ENCODE measurements at places on chromosomes 11 and 22.

DNA sequence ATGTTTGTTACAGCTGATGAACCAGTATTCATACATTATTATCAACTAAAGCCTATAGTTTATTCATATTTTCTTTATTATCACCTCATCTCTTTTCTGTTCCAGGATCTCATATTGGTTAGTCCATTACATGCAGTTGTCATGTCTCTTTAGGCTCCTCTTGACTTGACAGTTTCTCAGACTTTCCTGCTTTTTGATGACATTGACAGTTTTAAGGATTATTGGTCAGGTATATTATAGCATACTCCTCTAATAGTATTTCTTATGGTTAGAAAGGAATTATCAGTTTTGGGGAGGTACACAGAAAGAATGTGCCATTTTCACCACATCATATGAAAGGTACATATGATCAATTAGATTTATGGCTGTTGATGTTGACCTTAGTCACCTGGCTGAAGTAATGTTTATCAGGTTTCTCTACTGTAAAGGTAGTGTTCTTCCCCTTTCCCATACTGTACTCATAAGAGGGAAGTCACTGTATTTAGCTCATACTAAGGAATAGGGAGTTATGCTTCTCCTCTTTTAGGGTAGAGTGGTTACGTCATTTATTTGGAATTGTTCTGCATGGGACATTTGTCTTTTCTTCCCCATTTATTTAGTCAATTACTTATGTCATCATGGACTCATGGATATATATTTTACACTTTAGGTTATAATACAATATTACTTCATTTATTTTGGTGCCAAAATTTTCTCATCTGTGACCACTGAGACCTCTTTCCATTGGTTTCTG lies 9.4 kb upstream of the ANO3 start:
- DNase-seq: no peak

GRCh38 chr11:8248786-8249185 lies 14.9 kb downstream of the LMO1 start:
- DNase-seq: no peak

GRCh38 chr11:12235947-12236743 lies 125.8 kb downstream of the MICAL2 start:
- no peak for DNase-seq

- DNase-seq: no peak
Measured at GRCh38 chr11:103618528-103618927, 417.9 kb upstream of the DDI1 start.

DNA sequence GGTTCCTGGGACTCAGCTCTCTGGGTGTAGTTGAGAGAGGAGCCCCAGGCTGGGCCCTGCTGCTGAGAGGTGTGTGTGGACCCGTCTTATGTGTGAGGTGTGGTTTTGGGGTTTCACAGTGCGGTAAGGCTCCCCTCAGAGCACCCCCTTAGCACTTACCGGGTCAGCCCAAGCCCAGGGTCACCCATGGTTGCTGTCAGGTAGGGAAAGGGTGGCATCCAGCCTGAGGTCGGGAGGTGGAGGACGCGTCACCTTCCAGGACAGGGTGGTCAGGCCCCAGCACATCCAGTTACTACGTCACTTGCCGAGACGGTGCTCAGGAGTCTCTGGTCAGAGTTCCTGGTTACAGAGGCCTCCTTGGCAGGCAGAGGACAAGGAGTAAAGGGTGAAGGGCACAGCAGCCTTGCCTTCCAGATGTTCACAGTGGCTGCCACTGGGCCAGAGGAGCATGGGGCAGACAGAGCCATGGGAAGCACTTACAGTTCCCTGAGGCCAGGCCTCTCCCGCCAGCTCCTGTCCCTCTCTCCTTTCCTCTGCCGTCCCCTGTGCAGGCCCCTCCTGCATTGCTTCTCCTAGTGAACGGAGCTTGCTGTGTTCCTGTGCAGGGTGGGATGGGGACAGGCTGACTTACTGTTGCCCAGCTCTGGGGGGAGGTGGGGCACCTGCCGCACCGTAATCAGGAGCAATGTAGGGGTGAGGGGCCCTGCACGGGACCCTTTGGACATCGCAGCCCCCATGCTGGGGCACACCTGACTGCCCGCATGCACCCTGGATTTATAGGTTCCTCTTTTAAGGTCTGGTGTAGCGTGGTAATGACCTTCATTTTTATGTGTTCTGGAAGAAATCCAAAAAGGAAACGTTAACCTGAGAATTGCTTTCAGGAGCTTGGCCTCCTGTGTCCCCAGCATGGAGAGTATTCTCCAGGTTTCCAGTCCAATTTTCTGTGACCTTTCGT lies 285.9 kb downstream of the TBC1D22A start:
- no peak for DNase-seq

DNA sequence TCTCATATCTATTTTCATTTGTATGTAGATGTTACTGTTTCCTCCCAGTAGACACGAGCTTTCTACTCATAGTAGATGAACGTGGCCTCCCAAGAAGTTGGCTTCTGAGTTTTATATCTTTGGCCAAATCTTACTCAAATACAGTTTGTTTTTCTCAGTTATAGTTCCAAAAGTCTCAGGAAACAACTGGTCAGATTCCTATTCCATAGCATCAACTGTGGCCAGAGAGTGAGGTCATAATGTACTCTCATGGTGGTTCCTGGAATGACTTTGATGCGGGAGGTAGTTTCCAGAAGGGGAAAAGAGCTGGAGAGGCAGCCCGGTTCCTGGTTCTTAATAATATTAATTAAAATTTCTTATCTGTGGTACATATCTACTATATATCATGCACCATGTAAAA lies 77.3 kb downstream of the SLC17A6 start:
- no peak for DNase-seq

DNA sequence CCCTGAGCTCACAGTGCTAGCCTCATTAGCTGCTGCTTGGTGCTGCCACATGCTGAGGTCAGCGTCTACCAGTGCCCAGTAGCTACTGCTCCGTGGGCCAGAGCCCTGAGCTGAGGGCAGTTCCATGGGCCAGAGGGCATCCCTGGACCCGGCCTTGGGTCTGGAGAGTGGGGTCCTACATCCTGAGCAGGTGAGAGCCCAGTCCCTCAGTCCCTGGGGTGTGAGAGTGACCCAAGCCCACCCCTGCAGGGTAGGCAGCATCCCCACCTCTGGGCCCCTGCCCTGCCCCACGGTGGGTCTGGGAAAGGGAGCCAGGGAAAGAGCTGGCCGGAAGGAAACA lies 9.8 kb downstream of the LMNTD2 start:
- DNase-seq: no peak
